CD4-positive, alpha-beta T cell treated with Interferon gamma for 1 hour (primary cell): ENCODE measurements at places on chromosomes 5 and 9.

DNA sequence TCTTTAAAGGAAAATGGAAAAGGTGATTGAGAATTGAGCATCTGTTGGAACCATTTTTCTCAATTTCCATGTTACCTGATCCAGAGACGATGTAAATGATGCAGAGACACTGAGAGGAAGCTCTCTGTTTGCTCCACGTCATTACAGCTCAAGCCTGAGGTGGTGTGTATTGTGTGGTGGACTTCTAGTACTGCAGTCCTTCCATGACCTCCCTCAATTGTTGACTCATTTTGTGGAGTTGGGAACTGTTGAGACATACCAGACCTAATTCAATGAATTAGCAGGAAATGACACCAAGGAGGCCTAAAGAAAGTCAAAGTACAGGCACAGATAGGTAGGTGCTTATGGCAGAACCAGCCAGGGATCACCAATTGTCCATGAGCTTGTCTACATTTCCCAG is 15.6 kb upstream of the LVRN start:
- DNase-seq: no peak

DNA sequence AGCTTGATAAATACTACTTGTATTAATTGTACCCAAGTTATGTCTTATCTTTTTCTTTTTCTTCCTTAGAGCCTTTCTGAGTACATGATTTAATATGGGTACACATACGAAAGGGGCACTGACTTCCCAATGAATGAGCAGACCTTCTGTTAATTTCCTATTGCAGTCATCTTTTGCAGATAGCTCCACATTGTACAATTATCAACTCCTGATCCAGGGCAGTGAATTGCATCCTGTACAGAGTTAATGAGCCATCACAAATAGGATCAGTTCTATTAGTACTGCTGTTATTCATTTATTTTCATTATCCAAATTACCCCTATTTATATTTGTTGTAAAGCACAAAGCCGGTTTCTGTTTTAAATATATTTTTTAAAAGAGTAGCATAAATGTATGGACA is 105.6 kb downstream of the ADAMTSL1 start:
- no peak for DNase-seq

- DNase-seq: peak; percentile 32
These were observed 937 bp upstream of the SLC26A2 start for GRCh38 chr5:149959406-149960236.

GRCh38 chr9:6305954-6306563 is 22.1 kb upstream of the TPD52L3 start:
- no peak for DNase-seq

DNA sequence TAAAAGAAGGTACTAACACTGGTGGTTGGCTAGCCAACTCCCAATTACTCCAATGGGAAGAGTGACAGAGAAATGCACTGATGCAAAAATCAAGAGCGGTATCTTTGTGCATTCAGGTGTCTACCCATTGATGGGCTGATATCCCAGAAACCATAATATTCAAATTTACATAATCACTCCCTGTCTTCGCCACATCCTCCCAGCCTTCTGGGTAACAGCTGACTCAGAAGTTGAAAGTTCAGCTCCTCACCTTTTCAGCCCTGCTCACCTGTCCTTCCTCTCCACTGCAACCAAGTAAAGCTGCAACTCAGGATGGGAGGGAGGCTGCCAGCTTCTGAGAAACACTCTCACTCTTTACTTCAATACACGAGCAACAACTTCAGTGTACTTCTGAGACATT is 6.9 kb downstream of the SUSD1 start:
- DNase-seq: no peak

- no peak for DNase-seq
These were observed 10.4 kb upstream of the DPM2 start for GRCh38 chr9:127947841-127948710.

- DNase-seq: no peak
These were observed 9.5 kb downstream of the CAVIN4 start for GRCh38 chr9:100587375-100587774.

DNA sequence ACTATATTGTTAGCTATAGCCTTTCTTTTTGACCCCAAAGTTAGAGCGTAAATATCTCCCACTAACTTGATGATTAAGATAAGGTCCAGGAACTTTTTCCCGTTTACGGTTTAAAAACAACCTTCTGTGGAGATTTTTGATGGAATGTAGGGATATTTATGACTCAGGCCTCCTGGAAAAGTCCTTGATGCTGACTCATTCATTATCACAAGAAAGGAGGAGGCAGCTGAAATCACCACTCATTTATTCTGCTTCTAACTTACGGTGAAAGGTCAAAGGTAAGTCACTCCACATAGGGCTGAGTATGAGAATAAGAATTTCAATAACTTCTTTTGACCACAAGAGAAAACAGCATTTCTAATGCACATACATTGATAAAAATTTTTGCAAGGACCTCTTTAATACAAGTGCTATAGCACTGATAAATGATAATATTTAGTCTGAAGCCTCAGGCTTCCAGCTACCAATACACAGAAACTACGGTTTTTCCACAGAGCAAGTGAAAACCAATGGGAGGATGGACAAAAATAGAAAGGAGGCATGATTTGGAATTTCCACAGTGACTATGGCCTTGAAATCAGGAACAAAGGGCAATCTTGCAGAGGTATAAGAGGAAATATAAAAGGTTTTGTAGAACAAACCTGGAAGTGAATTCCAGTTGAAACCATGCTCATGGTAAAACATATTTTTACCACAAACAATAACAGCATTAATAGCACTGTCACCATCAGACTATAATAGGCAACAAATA is 146.5 kb downstream of the PPP2R2B start:
- no peak for DNase-seq

DNA sequence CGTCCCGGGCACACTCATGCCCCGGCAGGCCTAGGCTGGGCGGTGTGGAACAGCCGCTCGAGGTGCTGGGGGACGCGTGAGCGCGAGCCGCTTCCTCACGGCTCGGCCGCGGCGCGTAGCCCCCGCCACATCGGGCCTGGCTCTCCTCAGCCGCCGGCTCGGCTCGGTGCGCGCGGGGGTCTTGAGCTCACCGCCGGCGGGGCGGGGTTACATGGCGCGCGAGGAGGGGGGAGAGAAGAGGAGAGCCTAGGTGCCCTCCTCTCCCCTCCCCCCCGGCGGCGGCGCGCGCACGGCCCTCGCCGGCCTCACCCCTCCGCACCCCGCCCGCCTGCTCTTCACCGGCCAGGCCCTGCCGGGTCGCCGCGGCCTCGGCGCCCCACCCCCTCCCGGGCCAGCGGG is 7.7 kb downstream of the RANBP6 start:
- DNase-seq: peak; percentile 81

GRCh38 chr5:175778951-175779503 is 92.4 kb upstream of the CPLX2 start:
- DNase-seq: no peak

DNA sequence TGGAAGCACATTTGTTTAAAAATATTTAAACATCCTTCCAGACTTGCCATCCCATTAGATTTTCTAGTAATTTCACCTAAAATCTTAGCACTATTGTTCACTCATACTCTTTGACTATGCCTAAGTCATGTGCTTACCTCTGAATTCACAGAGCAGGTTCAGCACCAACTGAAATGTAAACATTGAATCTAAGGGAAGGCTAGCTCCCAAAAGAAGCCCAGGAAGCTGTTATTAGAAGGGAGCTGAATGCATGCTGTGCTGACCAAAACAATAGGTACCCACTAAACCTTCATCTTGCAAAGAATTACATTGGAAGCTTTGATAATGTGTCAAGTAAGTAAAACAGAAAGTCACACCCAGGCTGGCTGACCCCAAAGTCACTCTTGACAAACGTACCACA is 571.3 kb downstream of the GABRG2 start:
- DNase-seq: no peak

- no peak for DNase-seq
These were observed 83.3 kb downstream of the MLLT3 start for GRCh38 chr9:20538956-20539355.

- peak; percentile 67 for DNase-seq
These were observed 965 bp downstream of the PTGDS start for GRCh38 chr9:136978073-136978864.

DNA sequence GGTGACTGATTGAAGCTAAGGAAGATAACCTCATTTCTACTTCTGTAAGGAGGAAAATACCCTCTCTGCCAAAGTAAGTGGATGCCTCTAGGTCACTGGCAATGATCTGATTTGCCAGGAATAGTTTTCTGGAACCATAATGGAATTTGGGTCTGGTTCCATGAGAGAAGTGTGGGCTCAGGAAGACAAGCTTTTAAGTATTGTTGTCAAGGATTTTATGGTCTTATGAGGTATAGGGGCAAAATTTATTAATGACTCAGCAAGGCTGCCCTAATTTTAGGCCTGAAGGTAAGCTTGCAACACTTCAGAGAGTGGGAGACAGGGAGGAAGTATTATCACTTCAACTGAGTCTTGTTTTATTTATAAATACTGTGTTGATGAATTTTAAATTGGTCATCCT is 322.6 kb upstream of the ACTBL2 start:
- no peak for DNase-seq

GRCh38 chr5:157100140-157100679 is 8.6 kb downstream of the HAVCR2 start:
- DNase-seq: peak; percentile 43

- DNase-seq: no peak
These were observed 23.5 kb downstream of the KLF9 start for GRCh38 chr9:70390933-70391341.

- DNase-seq: no peak
These were observed 392.1 kb downstream of the DNAH5 start for GRCh38 chr5:13552361-13552760.

DNA sequence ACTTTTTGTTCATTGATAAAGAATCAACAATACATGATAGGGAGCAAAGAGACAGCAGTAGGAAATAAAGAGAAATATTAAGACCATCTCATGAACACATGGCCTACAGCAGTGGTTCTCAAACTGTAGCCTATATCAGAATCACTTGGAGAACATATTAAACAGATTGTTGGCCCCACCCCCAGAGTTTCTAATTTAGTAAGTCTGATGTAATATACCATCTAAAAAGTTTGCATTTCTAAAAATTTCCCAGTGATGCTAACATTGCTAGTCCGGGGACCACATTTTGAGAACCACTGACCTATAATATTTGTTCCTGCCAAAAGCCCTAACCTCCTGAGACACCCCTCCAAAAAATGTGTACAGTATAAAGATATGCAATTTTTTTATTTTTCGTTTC is 306.2 kb upstream of the NREP start:
- DNase-seq: no peak

DNA sequence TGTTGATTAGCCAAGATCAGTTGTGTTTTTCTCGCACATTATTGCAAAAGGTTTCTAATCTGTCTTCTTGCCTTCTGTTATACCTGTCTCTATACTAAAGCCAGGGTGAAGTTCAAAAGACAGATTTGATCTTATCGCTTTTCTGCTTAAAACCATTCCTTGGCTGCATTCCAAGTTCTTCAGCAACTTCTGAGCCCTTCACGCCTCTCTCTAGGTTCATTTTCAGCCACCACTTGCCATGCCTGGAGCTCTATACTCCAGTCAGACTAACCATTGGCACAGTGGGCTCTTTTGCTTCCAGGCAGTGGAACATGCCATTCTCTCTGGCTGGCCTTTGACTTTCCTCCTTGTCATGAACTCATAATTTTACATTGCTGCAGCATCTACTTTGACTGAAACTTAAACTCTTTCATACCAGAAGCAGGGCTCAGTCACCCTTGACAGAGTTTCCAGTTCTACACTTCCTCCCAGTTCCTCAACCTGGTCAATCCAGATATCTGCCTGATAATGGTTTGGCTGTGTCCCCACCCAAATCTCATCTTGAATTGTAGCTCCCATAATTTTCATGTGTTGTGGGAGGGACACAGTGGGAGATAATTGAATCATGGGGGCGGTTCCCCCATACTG is 114.4 kb downstream of the SLC12A2 start:
- no peak for DNase-seq

DNA sequence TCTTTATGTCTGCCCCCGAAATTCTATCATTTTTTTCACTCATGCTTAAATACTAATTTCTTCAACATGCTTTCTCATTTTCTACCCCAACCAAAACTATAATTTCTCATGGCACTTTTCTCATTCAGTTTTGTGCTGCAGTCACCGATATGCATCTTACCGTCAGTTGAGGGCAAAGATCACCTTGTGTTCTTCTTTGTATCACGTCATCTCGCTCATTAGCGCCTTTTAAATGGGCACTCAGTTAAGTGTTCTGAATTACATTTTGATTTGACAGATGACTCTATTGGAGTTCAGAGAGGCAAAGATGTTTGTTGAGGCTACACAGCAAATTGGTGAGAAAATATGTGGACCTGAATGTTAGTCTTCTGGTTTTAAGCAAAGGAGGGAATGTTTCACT is 211.7 kb upstream of the GLRA1 start:
- DNase-seq: no peak

- DNase-seq: no peak
These were observed 396.1 kb downstream of the GADD45G start for GRCh38 chr9:90000925-90001324.

DNA sequence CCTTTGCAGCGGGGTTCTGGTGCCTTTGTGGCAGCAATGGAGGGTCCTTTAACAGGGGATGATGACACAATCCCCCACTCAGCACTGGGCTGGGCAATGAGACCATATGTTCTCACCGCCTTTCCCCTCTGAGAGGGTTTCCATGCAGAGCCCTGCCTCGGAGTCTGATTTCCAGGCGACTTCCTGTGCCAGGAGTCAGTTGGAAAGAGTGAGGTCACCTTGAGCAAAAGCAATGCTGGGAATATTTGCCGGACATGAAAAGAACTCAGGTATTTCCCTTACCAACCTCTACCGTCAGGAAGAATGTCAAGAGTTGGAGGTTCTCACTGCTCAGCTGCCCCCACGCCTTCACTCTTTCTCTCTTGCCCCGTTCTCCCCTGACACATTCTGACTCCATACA is 284.2 kb upstream of the IRX1 start:
- DNase-seq: no peak

DNA sequence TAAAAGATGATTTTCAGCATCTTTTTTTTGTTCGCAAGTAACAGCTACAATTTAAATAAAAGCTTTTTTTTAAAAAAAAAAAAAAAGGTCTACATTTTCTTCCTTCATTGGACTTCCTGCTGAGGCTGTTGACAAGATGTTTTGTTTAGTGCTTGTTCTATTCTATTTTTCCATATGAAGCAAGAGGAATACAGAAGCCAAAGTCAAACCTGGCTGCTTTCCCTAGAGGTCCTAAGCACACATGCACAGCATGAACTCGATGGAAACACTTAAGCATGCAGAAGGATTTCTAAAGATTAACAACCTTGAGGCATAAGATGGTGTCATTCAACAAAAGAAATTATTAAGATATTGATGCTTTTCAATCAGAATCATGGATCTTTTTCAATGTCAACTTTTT is 105.1 kb downstream of the ADCY2 start:
- no peak for DNase-seq

GRCh38 chr5:14593326-14594021 is 11.9 kb downstream of the OTULINL start:
- DNase-seq: no peak

DNA sequence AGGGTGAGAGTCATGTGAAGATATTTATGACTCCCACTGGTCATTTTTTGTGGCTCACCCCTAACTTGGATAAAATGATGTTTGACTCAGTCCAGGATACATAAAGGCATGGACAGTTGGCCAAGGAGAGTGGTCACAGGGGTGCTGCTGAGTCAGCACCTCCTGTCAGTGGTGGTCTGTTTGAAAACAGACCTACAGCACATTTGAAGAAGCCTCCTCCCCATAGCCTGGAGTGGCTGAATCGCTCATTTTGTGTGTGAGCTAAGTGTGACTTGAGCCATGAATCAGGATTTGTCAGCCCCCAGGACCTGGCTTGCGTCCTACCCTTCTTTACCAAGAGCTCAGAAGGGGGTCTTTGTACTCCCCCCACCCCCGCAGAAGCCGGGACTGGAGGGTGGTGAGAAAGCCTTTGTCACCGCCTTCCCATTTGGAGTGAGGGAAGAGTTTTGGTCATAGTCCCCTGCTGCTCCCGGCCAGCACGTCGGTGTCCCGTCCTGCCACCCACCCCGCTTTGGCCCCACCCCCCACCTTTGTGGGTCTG is 35.6 kb downstream of the TRIO start:
- no peak for DNase-seq
